ENCODE measurements at places on chromosomes 12 and 14. TPM values are rescaled to one million over a fixed set of nuclear protein-coding genes. Genes with fewer than 3 reads are reported as not detected.

DNA sequence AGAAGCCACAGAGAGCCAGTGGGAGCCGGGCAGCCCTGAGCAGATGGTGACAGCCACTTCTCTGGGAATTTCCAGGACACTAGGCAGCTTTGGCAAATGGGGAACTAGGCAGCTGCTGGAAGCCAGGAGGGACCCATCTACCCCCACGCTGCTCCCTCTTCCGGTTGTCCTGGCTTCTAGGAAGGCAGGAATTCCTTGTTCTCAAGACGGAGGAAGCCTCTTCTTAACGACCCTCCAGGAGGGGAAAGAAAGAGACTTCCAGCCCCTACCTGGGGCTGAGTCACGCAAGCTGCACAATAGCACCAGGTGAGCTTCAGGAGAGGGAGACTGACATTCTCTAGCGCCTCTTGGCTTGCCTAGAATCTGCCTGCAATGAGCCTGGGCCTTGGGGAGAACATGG is 141.5 kb downstream of the ANO2 start:
- DNase-seq, result no peak

- DNase-seq, result no peak
Measured at GRCh38 chr14:50331596-50331995, 19.5 kb downstream of the DMAC2L start.

DNA sequence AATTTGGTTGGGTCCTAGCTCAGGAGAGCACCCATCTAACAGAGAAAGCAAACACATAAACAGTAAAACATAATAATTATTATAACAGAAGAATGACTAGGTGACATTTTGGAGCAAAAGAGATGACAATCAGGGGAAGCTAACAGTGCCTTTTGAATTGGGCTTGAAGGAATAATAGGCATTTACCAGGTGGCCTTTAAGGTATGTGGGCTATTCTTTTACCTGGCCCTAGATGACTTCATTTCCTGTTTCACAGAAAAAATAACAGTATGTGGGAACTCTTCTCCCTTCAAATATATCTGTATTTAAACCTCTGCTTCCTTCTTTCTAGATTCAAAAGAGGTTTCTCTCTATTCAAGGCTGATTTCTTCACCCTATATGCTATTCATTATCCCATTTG is 3.8 kb downstream of the IRAK4 start:
- no peak for DNase-seq

DNA sequence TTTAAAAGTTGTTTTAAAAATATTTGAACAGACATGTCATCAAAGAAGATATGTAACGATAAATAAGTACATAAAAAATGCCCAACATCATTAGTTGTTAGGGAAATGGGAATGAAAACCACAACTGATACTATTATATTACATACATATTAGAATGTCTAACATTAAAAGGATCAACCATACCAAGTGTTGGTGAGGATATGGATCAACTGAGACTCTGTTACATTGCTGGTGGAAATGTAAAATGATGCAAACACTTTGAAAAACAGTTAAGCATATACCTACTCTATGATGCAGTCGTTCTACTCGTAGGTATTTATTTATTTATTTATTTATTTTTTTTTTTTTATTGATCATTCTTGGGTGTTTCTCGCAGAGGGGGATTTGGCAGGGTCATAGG is 149.7 kb downstream of the BRMS1L start:
- DNase-seq, result no peak

DNA sequence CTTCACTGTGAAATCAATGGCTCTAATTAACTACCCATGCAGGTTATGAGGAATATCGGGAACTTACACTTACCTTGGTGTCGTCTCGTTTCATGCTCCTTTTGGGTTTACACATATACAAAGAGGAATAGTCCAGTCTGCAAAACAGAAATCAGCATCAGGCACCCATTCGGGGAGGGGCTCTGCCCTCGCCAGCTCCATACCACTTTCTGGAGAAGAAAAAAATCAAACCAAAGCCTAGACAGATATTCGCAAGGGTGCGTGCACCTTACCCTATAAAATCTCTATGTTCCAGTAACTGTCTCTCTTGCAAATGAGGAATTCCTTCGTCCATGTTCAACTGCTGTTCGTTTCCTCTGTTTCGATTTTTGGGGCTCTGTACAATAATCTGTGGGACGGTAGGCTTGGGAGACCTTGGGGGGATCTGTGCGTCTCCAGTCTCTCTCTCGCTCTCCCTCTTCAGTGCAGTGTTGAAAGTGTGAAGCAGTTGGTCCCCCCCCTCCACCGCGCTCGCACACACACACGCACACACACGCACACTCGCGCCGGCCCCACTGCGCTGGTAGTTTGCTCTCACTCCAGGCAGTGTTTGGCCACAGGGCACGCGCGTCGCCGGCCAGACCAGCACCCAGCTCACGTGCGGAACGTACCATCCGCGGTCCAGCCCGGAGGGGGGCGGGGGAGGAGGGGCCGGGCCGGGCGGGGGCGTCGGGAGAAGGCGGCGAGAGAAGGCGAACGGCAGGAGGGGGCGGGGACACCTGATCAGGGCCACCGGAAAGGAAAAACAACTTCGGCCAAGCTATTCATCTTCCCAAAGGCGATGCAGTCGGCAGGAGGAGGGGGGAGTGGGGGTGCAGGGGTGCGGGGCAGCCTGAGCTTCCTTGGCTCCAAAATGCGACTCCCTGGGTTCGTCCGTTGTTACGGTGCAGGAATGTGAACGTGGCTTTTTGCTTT is at the start of gene BHLHE41:
Gene BHLHE41 (minus strand): TSS at position 592 of the 954 bp plus-strand sequence. CDS start 258 bp downstream, at position 334.
- peak; percentile 88 for DNase-seq

DNA sequence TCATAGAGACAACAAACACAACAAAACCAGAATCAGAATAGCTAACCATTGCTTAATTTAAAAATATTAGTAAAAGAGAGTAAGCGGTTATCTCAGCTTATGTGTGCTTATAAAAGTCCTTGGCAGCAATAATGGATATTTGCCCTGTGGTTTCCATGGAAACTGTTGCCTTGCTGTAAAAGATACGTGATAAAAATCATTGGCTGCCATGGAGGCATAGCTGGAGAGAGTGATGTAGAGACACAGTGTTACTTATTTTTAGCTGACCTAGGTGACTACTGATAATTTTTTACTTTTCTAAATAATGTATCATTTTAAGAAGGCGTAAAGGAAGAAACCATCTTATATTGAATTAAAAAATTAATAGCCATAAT is 92.9 kb downstream of the ERC1 start:
- peak; percentile 90 for DNase-seq

DNA sequence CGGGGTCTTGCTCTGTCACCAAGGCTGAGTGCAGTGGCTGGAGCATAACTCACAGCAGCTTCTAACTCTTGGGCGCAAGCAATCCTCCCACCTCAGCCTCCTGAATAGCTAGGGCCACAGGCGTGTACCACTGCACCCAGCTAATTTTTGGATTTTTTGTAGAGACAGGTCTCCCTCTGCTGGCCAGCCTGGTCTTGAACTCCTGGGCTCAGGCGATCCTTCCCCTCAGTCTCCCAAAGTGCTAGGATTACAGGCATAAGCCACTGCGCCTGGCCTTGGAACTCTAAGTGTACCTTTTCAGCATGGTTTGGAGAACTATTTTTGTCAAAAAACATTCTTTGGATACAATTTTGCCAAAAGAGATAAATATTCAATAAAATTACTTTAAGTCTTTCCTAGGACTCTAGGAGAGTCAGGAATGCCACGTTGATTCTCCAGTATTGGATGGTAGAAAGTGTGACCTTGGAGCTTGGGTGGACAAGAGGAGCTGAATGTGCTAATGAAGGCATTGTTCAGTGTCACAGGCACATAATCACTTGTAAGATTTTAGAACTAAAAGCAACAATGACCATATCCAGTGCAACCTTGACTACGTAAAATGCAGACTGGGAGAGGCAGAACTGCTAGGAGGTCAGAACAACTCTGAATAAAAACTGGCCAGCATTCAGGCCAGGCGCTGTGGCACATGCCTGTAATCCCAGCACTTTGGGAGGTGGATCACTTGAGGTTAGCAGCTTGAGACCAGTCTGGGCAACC is 2.8 kb downstream of the SRSF9 start:
- DNase-seq, result peak; percentile 61

DNA sequence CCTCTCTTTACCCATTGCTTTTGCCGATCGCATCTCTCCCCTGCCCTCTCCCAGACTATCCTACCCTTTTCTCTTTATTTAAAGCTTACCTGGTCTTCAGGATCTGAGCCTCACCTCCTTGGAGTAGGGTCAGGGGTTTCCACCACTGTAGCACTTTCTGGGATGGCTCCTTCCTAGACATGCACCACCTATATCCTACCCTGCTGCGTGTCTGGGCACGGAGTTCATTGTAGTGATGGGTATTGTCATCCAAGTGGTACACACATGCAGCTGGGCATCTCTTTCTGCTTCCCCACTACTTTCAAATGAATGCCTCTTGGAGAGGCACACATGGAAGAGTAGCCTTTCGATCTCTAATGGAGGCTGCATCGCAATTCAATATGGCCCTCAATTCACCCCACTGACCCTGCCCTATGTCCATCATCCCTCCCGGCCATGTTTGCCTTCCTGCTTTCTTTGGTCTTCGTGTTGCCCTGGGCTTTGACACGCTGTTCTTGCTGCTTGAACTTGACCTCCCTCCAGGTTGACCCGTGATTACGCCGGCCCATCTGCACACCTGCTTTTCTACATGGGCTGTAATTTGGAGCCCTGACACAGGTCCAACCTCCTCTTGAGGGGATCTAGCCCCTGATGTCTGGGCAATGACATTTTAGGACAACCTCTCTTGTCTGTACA is 10.9 kb downstream of the SERPINA11 start:
- no peak for DNase-seq

DNA sequence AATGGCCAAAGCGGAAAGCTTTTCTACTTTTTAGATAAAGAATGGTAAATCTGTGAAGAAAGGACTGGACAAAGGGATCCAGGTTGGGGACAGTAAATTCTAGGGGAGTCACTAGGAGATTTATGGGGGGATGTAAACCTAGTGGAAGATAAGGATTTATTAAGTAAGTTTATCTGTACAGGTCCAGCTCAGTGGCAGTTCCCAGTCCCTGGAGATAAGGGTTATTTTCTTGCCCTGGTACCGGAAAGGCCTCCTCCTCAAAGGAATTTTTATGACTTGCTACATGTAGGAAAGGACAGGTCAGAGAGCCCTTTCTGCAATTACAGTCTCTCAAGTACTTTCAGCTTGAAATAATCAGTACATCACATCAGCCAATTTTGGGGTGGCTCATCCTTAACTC is 72.6 kb upstream of the BICD1 start:
- no peak for DNase-seq

DNA sequence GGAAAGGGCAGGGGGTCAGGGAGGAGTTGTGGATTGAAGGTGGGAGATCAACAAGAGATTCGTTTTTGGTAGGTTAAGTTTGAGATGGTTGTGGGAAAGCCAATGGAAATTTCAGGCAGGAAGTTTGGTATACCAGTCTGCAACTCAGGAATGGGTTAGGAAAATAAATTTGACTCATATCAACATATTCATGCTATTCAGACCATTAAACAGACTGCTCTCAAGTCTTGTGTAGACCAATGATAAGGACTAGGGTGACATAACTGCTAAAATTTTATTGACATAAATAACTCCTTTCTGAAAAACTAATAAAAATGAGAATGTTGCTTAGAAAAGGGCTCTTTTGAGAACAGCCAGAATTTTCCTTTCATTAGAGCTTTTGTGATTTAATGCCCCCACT is 60.0 kb downstream of the PLEKHA5 start:
- DNase-seq, result no peak

GRCh38 chr12:85374981-85375380 is 95.0 kb downstream of the ALX1 start:
- DNase-seq, result no peak

GPRC5D gene
- not detected for total RNA-seq

GPR84 gene
- total RNA-seq, result not detected

AKAP5 gene
- total RNA-seq, result 2.1 TPM

NPAS3 gene
- total RNA-seq, result not detected

GLT1D1 gene
- 0.14 TPM for total RNA-seq

GLIPR1L1 gene
- not detected for total RNA-seq

MANSC4 gene
- not detected for total RNA-seq
